ENCODE measurements at places on chromosomes 2 and 18.
A peak's percentile ranks its signal among the peaks of the same experiment; 100 is the strongest.

DNA sequence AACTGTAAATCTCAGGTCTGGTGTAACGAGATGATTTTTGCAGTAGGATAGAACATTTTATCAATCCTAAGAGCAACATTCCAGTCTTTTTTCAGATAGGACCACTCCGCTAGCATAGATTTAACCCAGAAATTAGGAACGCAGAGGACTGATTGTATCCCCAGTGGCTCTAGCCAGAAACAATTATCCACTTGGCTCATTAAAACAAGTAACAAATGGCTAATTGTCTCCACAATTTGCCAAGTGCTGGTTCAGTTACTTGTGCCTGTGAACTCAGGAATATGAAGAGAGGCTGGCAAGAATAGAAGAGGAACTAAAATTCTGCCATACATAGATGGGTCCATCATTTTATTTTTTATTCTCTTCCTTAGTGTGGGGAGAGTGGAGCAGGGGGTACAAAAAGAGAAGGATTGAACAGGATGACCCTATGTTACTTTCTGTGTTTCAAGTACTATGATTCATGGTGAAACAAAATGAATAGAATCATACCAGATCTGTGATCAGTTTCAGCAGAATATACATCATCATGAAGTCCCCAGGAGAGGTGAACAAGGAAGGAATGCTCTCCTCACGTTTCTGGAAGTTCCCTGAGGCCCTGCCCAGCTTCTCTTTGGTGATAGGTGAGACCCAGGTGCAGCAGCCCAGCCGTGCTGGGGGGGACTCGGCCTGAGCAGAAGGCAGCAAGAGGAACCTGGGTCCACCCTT lies 121.6 kb downstream of the ARL4C start:
- no peaks in the 10 kb centered on the region for H3K36me3 ChIP-seq
- H3K27me3 ChIP-seq: no peaks in the 10 kb centered on the region
- no peaks in the 10 kb centered on the region for H3K4me1 ChIP-seq
- no peak overlapping the region for H3K4me3 ChIP-seq
- DNase-seq: no peak

DNA sequence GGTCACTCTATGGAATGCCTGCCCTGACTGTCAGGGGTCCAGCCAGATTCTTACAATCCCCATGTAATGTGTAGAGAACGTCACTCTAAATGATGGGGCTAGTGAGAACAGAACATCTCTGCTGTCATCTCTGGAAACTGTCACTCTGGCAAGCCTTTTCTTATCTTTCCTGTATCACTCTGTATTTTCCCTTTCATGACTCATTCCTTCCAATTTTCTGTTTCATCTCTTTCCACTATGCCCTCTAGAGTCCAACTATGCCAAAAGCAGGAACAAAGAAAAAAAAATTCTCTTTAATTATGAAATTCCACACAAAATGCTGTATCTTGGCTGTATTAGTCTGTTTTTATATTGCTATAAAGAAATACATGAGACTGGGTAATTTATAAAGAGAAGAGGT lies 608.8 kb downstream of the ADCYAP1 start:
- no peaks in the 10 kb centered on the region for H3K27me3 ChIP-seq
- no peaks in the 10 kb centered on the region for H3K4me1 ChIP-seq
- no peak overlapping the region for H3K27ac ChIP-seq

DNA sequence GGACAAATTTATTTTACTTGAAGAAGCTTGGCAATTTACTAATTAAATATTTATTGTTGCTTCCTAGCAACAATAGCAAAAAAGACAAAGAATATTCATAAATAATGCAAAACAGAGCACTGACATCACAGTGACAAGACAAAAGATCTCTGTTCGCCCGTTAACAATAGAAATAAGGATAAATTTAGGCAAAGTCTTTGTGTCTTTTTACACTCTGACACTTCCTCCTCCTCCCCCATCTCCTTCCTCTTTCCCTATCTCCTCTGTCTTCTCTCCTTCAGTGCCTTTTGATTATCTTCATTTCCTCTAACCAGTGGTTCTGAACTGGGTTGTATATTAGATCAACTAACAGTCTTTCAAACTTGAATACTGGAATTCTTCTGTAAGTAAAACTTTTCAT lies 808.4 kb downstream of the ERBB4 start:
- no peak overlapping the region for H3K4me3 ChIP-seq
- no peak for DNase-seq
- H3K36me3 ChIP-seq: no peaks in the 10 kb centered on the region
- no peaks in the 10 kb centered on the region for H3K4me1 ChIP-seq
- H3K27me3 ChIP-seq: no peaks in the 10 kb centered on the region

DNA sequence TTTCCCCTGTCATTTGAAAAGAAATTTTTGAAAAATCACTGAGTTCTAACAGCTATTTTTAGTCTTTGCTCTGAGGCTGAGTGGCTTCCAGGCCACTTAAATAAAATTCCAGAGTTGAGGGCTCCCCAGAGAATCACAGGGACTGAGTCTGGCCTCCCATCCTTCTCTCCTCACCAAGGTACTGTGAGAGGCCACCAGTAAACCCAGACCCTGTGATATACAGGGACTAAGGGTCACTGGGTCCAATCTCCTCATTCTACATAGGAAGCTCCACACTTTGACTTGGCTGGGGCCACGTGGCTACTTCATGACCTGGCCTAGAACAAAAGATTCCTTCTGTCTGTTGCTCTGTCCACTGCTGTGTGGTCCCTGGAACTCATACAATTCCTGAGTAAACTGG lies 123.2 kb upstream of the CDCA7 start:
- no peaks in the 10 kb centered on the region for H3K27me3 ChIP-seq
- no peak overlapping the region for H3K27ac ChIP-seq
- DNase-seq: no peak

GRCh38 chr2:178484245-178485041 lies 4.2 kb downstream of the PLEKHA3 start:
- no peak overlapping the region for H3K4me3 ChIP-seq
- no peak overlapping the region for H3K27ac ChIP-seq
- peak; percentile 33 for DNase-seq
- H3K36me3 ChIP-seq: no peaks in the 10 kb centered on the region
- no peaks in the 10 kb centered on the region for H3K27me3 ChIP-seq

- no peaks in the 10 kb centered on the region for H3K36me3 ChIP-seq
- H3K4me3 ChIP-seq: no peak overlapping the region
- no peak for DNase-seq
- no peak overlapping the region for H3K27ac ChIP-seq
- no peaks in the 10 kb centered on the region for H3K27me3 ChIP-seq
Observed at GRCh38 chr2:111108745-111109271, 11.9 kb upstream of the BCL2L11 start.

DNA sequence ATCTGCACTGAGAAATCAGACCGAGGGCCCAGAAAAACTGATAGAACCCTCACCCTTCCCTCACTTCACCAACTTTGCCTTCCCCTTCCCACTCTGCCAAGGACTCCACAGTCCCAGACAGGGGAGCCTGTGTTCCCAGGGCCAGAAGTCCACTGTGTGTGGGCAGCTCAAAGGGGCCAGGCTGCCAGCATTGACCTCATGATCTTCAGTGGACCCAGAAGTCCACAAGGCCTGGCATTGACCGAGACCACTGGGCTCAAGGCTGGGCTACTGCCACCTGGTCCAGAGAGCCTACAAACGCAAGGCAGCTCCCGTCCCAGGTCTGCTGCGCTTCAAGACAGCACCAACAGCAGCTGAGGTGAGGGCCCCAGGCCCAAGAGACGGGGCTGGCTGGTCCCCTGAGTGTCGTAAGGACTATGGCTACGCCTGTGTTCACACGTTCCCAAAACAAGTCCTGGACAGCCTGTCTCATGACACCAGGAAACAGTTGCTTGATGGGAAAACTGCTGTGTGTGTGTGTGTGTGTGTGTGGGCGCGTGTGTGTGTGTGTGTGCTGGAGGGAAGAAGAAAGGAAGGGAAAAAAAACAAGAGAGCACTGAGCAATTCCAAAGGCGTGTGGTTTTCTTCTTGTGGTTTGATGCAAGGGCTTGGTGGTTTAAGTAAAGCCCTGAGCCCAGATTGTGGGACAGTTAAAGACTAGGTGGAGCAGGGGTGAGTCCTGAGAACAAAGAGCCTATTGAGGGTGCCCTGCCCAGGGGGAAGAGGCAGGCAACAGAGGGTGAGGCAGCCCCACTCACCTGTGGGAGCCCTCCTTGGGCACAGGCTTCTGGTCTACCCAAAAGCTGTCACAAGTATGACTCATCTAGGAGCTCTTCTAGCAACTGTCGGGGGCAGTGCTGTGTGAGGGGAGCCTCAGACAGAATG lies 46.6 kb upstream of the ZBTB7C start:
- no peaks in the 10 kb centered on the region for H3K4me1 ChIP-seq
- no peaks in the 10 kb centered on the region for H3K27me3 ChIP-seq
- H3K36me3 ChIP-seq: no peaks in the 10 kb centered on the region
- no peak overlapping the region for H3K27ac ChIP-seq
- no peak overlapping the region for H3K4me3 ChIP-seq

- H3K4me3 ChIP-seq: no peak overlapping the region
- no peak for DNase-seq
- no peaks in the 10 kb centered on the region for H3K27me3 ChIP-seq
- no peaks in the 10 kb centered on the region for H3K36me3 ChIP-seq
- H3K4me1 ChIP-seq: no peaks in the 10 kb centered on the region
Observed at GRCh38 chr2:10755621-10756020, 34.2 kb downstream of the ATP6V1C2 start.

DNA sequence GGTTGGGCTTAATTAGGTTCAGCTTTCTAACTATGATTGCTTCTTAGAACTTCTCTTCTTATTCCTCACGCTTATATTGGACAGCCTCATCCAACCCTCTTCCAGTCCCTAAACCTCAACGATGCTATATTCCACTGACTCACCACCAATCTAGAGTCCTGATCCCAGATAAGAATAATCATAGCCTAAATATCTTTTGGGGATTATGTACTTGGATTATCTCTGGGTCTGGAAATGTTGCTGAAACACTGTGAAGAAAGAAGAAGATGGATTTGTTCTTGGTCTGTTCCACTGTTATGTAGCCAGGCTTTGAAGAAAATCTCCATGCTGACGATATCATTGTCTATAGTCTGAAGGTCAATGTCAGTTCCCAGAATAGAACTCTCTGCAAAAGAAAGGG lies 26.9 kb downstream of the DOK1 start:
- H3K4me3 ChIP-seq: no peak overlapping the region
- no peaks in the 10 kb centered on the region for H3K36me3 ChIP-seq
- DNase-seq: no peak
- no peaks in the 10 kb centered on the region for H3K4me1 ChIP-seq
- no peaks in the 10 kb centered on the region for H3K27me3 ChIP-seq

DNA sequence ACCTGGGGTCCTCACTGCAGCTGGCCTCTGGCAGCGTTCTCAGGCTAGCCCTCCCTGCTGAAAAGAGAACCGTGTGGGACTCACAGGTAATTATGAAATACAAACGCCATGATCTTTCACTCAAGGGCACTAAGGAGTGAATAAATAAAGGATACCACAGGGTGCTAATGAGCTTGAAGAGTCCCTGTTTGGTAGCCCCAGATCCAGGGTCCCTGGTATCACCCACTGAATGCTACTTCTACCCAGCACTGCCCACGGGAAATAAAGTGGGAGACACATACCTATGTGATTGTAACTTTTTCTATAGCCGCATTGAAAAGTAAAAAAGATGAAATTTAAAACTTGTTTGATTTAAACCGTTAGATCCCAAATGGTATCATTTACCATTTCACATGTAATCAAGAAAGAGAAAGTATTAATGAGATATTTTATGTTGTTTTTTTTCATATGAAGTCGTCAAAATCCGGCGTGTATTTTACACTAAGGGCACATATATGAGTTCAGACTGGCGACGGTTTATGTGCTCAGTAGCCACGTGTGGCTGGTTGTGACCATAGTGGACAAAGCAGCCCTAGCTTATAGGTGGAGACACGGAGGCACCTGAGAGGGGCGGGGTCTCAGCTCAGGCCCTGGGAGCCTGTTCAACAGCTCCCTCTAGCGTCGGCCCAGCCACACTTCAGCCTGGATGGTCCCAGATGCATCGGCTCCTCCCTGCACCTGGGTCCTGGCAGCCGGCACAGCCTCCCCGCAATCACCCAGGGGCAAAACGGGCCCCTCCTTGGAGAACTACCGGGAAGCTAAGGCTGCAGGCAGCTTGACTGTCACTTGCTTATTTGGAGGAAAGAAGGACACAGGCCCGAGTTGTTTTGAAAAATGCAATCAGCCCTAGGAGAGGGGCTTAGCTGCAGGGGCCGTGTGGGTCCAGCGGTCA lies 39.2 kb downstream of the ODC1 start:
- no peaks in the 10 kb centered on the region for H3K36me3 ChIP-seq
- H3K4me3 ChIP-seq: no peak overlapping the region
- peak; percentile 91 for DNase-seq

DNA sequence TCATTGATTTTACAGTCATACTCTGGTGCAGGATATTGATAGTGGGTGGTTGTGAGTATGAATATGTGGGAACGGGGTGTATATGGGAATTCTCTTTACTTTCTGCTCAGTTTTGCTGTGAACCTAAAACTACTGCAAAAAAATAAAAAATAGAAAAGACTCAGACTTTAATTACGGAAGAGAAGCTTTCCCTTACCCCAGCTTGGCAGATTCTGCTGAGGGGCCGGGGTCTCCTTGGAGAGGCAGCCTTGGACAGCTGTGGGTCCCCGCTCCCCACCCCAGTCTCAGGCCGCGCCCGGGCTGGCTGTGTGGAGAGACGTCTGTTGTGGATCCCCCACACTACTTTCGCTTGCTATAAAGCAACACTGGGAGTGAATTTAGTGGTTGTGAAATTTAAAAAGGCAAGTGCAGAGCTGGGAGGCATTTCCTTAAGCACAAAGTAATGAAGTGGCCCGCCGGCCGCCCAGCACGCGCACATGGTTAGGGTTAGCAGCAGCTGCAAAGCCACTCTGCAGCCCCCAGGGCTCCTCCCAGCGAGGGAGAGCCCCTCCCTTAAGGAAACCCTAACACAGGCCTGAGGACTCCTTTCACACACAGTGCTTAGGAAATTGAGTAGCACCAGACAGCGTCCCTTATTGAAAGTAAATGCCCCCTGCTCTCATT lies 102.4 kb downstream of the DDX1 start:
- no peaks in the 10 kb centered on the region for H3K27me3 ChIP-seq
- no peak overlapping the region for H3K27ac ChIP-seq
- no peak overlapping the region for H3K4me3 ChIP-seq

DNA sequence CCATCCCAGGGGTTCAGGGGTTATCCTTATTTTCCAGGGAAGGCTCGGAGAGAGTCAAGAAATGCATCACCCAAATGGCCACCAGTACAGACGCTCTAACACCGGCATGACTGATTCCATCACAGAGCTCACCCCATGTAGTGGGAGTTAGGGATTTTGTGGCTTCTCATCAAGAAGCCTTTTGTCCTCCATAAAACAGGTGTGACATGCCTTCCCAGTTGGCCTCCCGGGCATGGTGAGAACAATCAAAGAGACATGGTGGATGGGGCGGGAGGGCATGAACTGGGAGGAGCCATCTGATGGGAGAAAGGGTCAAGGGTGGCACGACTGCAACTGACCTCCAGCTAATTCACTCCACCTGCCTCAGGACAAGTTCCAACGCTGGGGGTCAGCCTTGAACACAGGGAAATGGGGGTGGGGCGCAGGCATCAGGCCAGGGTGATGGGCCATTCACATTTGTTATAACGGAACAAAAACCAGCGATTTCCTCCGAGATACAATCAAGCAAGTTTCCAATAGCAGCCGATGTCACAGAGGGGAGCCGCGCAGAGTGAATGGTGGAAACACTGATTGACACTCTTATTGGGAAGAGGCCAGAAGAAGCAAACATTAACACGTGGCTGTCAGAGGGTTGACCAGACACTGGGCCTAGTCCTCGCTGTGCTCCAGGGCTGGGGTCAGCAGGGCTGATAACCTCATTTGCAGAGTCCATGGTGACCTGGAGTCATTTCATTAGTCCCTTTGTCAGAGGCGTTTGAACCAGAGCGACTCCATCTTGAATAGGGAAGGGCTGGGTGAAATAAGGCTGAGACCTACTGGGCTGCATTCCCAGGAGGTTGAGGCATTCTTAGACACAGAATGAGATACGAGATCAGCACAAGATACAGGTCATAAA lies 80.5 kb upstream of the HPCAL1 start:
- H3K27me3 ChIP-seq: no peaks in the 10 kb centered on the region
- no peaks in the 10 kb centered on the region for H3K36me3 ChIP-seq
- H3K27ac ChIP-seq: no peak overlapping the region
- H3K4me3 ChIP-seq: no peak overlapping the region
- no peaks in the 10 kb centered on the region for H3K4me1 ChIP-seq

All from colonic mucosa (tissue), 4 donors.